ENCODE measurements at places on chromosomes 4 and X. TPM values are rescaled to one million over a fixed set of nuclear protein-coding genes. Genes with fewer than 3 reads are reported as not detected.
A peak's percentile ranks its signal among the peaks of the same experiment; 100 is the strongest.

DNA sequence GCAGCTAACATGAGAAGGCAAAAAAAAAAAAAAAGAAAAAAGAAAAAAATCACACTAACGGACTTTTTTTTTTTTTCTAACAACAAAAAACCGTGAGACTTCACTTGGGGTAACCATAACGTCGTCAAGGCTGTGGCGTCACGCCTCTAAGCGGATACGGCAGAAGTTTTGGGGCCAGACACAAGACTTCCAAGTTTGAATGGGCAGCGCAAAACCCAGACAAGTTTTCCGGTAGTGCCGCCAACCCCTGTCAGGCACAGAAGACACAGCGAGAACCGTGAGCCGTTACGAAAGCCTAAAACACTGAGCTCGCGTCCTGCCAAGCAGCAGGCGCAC, 556 bp upstream of the SMARCA5 start:
- no peak for DNase-seq

GRCh38 chr4:71187404-71188155, 151.2 kb upstream of the SLC4A4 start:
- peak; percentile 32 for DNase-seq

DNA sequence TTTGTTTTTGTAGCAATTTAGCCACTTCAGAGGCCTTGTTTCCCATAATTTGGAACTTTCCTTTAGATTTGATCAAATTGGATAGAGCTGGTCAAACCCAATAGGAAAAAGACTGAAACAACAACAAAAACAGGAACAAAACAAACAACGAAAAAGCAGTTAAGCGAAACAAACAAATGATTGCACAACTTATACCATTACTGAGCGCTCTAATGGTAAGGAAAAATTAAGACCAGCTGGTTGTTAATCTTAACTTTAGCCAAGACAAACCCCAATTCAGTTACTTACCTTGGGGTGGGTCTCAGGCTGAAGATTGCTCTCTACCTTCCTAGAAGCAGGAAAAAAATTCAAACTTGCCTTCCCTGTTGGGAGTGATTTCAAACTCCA, 38.3 kb downstream of the SPCS3 start:
- no peak for DNase-seq

DNA sequence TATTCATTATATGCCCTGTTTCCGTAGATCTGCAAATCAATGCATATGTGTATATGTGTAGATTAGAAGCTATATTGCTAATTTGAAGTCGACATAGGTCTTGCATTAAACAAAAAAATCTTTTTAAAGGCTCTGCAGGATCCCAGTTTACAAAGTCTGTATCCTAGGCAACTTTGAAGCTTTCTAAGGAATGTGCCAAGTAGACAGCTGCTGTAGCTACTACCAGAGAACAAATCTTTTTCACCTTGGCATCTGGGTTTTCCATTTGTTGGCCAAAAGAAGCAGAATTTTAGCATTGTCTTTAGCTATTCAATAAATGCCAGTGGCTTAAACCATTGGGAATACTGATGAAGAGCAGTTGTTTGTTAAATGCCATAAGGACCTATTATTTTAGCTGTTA, 88.0 kb downstream of the NAA11 start:
- DNase-seq, result no peak

- DNase-seq, result no peak
Measured at GRCh38 chrX:119155416-119156035, 27.9 kb upstream of the KIAA1210 start.

GRCh38 chrX:46573892-46574773, 568 bp downstream of the CHST7 start:
- peak; percentile 74 for DNase-seq

DNA sequence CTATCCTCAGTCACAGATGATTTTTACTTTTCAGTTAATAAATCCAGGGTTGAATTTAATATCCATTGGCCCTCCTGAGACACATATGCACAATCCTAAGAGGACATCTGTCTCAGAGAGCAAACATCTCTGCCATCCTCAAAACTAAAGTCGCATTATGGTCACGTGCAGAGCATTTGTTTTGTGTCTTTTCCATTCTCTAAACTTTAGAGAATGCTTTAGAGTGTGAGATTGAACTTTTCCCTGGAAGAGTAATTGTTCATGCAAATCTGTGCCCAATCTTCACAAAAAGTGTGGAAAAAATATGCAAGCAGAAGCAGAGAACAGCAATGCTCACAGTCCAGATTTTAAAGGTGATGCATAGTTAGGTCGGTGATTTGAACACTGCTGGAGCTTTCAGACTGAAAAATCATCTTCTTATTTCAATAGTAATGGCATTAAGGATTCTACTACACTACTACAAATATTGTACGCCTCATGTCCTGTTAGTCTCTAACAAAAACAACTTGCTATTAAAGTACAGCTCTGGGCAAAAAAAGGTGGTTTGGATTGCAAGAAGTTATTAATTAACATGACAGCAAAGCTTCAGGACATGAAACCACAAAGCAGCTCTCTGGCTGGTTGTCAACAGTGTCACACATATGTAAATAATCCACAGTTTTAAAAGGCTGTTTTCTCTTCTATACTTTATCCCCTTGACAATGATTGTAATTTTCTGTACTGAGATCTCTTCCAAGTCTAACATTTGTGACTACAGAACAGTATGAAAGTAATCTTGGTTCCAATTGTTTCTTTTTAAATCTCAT, 19.9 kb downstream of the DCHS2 start:
- DNase-seq, result no peak

- no peak for DNase-seq
Measured at GRCh38 chr4:153771046-153771445, 11.2 kb upstream of the RNF175 start.

- no peak for DNase-seq
Measured at GRCh38 chr4:176601124-176601523, 191.6 kb downstream of the VEGFC start.

Gene SRPX
- total RNA-seq, result 25.5 TPM

DNA sequence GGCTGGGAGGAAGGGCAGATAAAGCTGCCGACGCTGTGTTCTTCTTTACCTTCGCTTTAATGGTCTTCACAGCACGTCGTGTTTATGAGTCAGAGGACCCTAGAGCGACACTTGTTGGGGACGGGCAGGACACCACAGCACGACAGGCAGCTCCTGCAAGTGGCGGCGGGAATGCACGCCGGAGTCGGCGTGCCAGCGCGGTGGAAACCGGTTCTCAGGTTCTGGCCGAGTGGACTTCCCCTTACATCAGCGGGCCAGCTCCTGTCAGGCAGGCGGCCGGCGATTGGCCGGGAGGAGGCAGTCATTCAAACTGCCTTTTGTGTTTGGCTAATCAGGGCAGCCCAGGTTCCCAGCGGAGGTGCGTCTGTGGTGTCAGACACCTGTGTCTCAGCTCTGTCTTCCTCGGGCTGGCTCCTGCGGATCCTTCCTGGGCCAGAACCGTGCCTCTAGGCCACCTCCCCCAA, 150.9 kb downstream of the SHROOM3 start:
- DNase-seq, result peak; percentile 41

Gene RIPPLY1
- total RNA-seq, result not detected

DNA sequence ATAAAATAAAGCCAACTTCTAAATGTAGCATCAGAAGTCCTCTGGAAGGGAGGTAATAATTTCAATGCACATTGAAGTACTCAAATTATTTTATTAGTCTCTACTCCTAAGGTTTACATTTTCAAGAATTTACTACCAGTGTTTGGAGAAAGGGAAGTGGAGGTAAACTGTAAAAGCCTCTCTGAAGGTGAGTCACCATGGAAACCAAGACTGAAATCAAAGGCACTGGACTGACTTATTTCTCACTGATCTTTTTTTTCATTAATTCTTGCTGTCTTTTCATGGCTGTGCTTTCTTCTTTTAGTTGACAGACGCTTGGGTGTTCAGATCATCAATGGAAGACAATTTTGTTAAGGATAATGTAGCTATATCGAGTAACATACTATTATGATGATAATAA, 9.7 kb downstream of the SLC39A8 start:
- no peak for DNase-seq

- DNase-seq, result no peak
Measured at GRCh38 chr4:6687947-6688878, 5.5 kb upstream of the S100P start.

DNA sequence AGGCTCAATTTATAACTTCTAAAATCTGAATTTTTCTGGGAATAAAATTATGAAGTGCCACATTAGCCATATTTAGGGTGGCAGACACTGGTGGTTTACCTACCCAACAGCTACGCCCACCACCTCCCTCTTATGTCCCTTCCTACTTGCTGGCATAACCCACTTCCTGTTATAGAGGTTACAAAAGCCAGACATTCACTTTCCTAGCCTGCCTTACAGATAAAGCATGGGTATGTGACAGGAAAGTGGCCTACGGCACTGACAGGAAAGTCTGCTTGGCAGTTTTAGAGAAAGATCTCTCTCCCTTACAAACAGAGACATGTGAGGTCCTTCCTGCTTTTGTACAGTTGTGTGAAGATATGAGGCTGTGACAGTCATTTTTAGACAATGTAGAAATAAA, 12.4 kb downstream of the DDX53 start:
- no peak for DNase-seq

Gene F8A2
- not detected for total RNA-seq

Gene DHRSX
- 24.8 TPM for total RNA-seq

- DNase-seq, result no peak
Measured at GRCh38 chr4:42101446-42101975, 50.9 kb downstream of the BEND4 start.

DNA sequence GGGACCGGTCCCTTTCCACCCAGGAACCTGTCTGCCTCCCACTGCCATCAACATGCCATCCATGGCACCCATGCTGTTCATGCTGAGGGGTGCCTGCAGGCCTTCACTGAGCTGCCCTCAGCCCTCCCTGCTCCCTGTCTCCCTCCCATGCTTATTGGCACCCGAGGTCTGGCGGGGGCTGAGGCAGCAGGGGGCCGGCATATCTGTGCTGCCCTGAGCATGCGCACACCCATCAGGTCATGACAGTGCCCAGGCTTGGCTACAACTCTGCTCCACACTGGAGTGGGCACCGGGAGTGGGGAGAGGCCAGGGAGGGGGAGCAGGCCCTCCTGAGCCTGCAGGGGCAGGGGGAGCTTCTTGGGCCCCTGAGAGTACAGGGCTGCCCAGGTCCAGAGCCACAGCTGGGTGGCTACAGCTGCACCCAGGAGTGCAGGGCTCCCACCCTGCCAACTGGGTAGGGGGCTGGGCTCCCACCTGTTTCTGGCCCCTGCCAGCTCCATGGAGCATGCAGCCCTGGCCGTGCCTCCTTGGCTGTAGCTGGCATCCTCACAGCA, 395.8 kb upstream of the DMD start:
- no peak for DNase-seq

DNA sequence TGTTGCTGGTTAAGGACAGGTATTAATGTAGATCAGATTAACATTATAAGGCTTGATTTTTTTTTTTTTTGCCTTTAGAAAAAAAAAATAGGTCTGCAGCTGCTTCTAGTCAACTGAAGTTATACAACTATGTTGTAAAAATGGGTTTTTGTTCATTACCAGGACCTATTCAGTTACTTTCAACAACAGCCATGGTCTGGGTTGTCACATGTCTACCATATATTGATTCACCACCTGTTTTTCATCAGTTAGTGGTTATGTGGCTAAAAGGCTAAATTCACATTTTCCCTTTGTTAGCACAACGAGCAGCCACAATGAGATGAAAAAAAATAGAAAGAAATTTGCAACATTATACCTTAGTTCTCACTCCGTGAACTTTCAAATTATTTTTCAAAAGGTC, 45.5 kb downstream of the GLRB start:
- DNase-seq, result no peak

Gene CCDC110
- total RNA-seq, result 5.4 TPM

GRCh38 chr4:7693237-7693608, 246.4 kb downstream of the AFAP1 start:
- DNase-seq, result no peak

Gene PLS3
- 67.2 TPM for total RNA-seq

DNA sequence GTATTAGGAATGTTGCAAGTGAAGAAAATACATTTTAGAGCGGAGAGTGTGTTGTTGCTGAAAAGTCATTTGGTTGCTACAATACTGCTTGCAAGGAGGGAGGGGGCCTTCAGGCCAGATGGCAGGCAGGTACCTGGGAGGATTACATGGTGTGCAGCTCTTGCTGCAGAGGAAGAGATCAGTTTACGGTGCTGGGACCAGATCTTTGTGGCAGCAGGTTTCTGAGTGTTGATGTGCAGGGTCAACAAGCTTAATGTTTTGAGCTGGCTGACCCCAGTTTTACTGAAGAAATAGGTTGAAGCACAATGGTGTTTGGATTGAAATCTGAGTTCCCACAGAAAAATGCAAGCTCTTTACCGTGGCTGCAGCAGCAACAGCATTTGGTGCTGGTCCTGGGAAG, 96.4 kb upstream of the DDIT4L start:
- no peak for DNase-seq

DNA sequence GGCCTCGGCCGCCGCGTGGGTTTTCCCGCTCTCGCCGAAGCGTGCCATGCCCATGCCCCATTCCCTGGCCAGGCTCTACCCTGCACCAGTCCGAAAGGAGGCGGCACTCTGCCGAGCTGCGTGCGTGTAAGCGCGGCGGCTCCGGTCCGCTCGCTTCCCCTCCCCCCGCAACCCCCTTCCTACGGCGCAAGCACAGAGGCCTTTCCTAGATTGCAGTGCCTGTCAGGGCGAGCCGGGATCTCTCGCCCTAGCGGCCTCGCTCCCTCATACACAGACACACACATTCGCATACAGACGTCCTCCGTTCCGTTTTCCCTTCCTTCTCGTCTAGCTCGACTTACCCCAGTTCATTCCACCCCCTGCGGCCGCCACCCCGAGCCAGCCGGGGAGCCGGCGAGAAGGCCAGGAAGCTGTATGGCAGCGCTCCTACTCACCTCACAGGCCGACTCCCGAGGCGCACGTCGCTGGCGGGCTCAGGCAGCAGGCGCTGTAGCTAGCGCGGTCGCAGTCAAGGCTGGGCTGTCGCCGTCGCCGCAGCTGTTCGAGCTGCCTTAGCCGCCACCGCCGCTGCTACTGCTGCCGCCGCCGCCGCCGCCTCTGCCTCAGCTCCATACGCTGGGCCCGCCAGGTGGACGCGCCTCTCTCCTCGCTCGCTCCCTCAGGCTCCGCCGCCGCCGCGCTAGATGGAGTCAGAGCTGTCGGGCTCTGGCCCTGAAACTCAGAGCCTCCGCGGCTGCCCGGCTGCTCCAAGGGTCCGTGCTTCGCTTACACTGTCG, 615 bp downstream of the NEXMIF start:
- DNase-seq, result peak; percentile 54

Data from ovary (tissue), 10 donors.